Left hindlimb (tissue), 1 donor: ENCODE measurements at places on chromosomes 3 and 15.

GRCh38 chr3:102290241-102290640 is 144.6 kb upstream of the ZPLD1 start:
- no peak for DNase-seq

GRCh38 chr15:56653787-56654186 is 79.5 kb downstream of the ZNF280D start:
- DNase-seq, result no peak

- no peak for DNase-seq
These were observed 143.7 kb downstream of the TJP1 start for GRCh38 chr15:29678504-29679034.

GRCh38 chr15:78715434-78715833 is 74.4 kb upstream of the CHRNB4 start:
- DNase-seq, result no peak

GRCh38 chr3:8767667-8768363 is 1.6 kb downstream of the OXTR start:
- no peak for DNase-seq

DNA sequence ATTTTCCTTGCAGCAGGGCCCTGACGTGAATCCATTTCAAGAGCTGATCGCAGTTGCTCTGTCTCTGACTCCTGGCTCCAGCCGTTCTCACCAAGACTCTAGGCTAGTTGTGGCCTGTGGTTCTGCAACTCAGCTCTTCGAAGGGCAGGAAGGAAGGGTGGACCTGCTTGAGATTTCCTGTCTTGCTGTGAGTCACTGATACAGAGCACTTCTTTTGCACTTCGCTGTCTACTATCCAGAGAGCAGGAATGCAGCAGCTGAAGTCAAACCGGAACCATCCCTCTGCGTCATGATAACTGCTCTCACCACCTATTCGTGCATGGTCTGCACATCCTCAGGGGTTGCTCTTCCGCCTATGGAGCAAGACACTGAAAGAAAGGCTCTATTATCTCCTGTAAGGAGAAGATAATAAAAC is 59.7 kb downstream of the RAP2B start:
- DNase-seq, result peak; percentile 70
